Activated naive CD4-positive, alpha-beta T cell (primary cell): ENCODE measurements at places on chromosomes 2 and 18.

- no peak for DNase-seq
These were observed 35.8 kb downstream of the SCTR start for GRCh38 chr2:119488245-119489214.

GRCh38 chr2:16253291-16253690, 312.9 kb downstream of the MYCN start:
- no peak for DNase-seq

DNA sequence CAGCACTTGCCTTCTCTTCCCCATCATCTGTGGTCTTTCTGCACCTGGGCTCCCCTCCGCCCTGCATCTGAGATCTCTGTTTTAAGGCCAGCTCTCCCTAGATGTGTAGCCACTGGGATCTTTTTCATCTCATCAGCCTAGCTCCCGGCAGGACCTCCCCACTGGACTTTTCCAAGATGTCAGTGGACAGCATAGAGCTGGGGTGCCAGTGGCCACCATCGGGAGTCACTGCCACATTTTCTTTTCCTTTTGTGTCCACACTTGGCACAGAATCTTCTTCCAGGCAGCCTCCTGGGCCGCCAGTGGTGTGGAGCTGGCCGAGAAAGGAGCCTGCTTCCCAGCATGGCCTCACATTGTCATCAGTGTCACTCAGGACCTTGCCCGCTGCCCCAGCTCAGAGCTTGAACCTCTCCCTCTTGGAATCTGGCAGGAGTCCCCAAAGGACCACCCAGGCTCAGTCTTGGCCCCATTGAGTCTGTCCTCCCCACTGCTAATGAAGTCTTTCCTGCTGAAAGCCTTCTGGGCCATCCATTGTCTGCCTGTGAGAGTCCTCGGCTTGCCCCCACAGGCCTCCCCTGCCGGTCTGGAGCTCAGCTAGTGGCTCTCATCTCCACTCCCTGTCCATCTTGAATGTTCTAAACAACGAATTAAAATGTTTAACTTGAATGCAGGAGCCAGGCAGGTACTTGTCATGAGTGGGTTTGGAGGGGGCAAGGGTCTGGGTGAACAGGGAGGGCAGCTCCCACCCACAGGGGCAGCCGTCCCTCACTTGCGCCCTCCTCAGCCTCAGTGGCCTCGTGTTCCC, 324.4 kb downstream of the GBX2 start:
- no peak for DNase-seq

DNA sequence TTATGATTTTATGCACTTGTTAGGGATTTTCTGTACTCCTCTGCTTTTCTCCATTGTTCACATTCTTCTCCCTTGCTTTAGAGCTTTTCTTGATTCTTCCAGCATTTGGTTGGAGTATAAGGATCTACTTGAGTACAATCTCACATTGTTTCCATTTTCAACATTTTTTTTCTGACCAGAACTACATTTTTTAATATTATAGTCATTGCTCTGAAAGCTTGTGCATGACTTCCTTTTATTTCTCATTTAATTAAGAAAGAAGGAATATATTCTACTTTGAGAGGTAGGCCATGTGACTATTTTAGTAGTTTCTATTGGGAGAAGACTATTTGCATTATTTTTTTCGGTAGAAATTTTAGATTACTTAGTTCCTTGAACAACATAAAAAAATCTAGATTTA, 200.4 kb downstream of the TMEM247 start:
- no peak for DNase-seq

- DNase-seq, result no peak
These were observed 2.8 kb downstream of the ETAA1 start for GRCh38 chr2:67399831-67400489.

DNA sequence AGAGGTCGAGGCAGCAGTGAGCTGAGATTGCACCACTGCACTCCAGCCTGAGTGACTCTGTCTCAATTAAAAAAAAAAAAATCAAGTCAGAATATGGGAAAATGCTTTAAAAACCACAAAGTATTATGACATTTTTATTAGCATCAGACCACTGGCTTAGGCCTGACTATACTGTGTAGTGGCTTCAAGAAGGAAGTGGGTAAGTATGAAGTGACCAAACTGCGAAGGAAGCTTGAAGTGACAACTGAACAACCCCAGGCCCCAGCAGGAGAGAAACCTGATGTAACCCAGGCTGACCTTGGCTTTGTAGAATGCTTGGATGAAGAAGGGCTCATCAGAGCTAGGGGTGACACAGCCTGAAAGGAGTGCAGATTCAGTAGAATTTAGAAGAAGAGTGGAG, 21.4 kb upstream of the HAAO start:
- DNase-seq, result no peak

- DNase-seq, result no peak
These were observed 92.2 kb downstream of the CAPN13 start for GRCh38 chr2:30714811-30715709.

DNA sequence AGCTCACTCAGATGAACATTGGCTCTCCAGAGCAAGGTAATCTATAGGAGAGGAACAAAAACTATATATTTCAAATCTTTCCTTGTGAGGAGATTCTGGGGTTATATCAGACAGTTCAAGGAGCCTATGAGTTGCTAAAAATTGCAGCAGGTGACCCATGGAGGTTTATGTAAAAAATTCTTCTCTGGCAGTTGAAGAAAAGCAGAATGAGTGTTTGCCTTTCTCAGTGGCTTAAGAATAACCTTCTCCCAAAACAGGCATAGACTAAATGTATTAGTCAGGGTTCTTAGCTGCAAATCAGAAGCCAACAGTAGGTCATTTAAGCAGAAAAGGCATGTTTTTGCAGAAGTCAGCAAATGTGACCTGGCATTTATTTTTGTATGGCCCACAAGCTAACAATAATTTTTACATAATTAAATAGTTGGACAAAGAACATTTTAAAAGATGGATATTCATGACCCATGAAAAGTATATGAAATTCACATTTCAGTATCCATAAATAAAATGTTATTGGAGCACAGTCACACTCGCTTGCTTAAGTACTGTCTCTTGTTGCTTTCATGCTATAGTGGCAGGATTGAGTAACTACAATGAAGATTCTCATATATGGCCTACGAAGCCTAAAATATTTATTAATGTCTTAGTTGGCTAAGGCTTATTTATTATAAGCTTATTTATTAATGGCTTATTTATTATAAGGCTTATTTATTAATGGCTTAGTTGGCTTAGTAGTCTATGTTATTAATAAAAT, 93.4 kb upstream of the TLK1 start:
- DNase-seq, result no peak

DNA sequence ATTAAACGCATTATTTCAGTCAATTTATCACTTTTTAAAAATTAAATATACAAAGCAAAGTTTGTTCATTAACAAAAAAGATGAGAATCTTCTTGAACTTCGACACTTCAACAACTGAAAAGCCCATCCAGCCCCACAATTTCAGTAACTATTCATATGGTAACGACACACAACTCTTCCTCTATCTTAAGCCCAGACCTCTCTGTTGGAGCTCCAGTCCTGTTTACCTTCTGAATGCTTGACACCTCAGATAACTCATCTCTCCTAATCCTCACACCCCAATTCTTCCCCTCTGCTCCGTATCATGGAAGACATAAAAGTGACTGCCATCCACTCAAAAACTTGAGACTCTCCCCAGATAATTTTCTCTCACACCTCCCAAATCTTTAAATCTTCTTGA, 12.6 kb downstream of the USP37 start:
- DNase-seq, result no peak

GRCh38 chr18:79453816-79454735, 58.3 kb downstream of the NFATC1 start:
- DNase-seq, result no peak

- DNase-seq, result no peak
These were observed 276.6 kb upstream of the PXDN start for GRCh38 chr2:2020897-2021296.

GRCh38 chr18:38933910-38934510, 1368.4 kb upstream of the CELF4 start:
- DNase-seq, result no peak

DNA sequence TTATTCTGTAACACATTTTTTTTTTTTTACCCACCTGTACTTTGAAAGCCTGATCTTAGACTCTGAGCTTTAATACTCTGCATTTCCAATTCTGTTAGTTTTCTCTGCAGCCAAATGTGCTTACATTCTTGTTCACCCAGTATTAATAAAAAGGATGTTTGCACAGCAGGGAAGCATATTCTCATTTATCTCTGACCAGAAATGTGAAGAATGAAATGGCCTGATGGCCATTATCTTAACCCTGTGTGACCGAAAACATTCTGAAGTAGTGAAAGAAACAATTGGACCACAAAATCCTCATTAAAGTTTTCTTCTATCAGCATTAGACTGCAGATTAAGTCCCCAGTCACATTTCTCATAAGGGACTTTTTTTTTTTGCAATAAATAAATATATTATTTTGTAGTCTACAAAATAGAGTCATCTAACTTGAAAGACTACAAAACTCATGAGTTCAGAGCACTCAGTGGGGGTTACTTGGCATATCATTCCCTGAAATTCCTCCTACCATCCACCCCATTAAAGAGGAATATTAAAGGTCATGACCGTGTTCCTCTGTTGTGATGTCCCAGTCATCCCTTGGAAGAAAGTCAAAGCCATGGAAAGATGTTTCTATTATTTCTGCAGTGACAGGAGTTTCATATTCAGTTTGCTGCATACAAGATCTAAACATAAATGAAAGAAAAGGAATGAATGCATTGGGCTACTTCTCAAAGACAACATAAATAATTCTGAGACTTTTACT, 364.4 kb downstream of the RND3 start:
- DNase-seq, result no peak

DNA sequence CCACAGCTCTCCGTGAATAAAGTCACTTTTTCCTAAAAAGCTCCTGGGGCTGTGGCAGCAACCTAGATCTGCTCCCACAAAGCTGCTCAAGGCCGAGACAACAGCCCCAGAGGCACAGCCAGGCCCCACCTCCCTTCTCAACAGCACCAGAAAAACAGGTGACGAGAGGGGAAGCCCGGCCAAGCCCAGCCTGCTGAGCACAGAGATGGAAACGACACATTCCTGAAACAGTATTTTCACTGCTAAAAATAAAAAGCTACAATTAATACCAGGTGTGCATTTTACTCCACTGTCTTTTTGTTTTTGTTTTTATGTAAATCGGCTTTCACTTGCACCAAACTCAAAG, 199.3 kb downstream of the HDAC4 start:
- no peak for DNase-seq
